Glutamatergic neuron (in vitro differentiated cells): ENCODE measurements at places on chromosomes 5 and 9. TPM values are rescaled to one million over a fixed set of nuclear protein-coding genes. Genes with fewer than 3 reads are reported as not detected.
A peak's percentile ranks its signal among the peaks of the same experiment; 100 is the strongest.

Gene SLC25A48
- 1.7 TPM for total RNA-seq

Gene CDC20B
- total RNA-seq = 0.34 TPM

Gene KLF9
- total RNA-seq = 0.25 TPM

DNA sequence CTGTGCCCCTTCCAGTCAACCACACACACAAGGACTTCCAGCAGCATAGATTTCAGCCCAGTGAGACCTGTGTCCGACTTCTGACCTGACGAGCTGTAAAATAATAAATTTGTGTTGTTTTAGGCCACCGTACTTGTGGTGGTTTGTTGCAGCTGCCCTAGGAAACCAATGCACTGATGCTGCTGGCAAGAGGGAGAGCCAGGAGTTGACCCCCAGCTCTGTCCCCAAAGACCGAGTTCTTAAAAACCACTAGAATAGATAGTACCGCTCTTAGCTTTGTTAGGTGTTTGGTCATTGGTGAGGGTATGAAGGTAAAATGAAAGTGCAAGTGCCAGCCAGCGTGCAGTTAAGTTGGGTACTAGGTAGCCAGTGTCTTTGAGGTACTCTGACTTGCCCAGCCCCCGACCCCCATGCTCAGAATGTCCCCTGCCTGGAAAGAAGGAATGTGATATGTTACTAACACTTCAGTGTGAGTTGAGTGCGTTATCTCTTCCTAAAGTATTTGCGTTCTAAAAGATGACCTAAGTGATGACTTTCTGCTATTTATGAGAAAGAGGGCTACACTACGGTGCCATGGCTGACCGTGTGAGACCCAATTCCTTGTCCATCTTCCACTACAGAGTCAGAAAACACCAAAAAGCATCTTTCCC lies 185.6 kb downstream of the AOPEP start:
- no peak for DNase-seq

DNA sequence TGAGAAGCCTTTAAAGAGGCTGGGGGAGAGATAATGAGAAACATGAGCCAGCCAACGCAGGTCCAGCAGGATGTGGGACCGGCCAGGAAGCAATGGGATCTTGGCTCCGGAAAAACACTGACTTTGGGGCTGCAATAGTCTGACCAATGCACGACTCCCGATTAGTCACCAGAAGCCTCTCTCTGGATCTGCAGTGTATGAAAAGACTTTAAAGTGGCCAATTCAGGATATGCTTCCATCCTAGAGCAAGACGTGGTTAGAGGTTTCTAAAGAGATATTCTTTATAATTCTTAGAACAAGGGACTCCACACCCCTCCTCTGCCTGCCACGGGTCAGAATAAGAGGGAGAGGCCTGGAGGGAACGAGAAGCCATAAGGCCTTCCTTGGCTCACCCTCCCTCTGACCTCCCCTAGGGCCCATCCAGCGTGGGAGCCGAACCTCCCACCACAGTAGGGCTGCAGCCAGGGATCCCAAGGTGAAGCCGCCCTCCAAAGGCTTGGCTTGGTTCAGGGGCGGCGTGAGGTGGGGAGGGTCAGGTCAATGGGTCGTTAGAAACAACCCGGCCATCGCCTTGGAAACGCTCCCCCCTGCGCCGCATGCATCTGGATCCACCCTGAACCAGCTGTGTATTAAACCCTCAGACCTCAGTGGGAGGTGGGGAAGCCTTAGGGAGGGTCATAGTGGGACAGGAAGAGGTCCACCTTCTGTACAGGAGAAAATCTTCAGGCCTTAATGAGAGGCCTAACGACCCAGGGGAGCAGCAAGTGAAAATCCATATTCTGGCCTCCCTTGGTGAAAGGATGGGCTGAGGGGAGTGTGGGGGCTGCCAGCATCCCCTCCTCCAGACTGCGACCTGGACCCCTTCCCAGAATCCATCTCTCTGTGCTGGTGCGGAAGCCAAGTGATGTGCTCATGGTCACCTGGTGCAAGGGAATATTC lies 11.1 kb downstream of the FGF1 start:
- no peak for DNase-seq

DNA sequence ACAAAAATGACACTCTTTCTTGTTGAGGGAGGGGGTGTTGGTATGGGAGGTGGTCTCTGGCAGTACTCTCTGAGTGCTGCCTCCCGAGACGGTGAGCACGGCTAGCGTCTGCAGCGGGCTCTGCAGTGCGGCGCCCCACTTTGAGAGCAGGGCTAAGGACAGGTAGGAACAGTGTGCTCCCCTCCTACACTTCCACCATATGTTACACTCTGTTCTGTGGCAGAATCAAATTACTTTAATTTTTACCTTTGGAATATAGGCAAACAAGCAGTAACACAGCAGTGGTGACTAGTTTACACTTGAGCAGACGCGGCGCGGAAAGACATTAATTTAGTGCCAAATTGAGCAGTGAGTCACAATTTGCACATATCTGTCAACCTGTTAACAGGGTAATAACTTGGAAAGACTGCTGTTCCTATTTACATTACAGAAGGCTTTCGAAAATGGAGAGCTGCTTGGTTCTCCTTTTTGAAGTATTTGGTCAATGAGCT lies 136.3 kb downstream of the MED27 start:
- DNase-seq = no peak

DNA sequence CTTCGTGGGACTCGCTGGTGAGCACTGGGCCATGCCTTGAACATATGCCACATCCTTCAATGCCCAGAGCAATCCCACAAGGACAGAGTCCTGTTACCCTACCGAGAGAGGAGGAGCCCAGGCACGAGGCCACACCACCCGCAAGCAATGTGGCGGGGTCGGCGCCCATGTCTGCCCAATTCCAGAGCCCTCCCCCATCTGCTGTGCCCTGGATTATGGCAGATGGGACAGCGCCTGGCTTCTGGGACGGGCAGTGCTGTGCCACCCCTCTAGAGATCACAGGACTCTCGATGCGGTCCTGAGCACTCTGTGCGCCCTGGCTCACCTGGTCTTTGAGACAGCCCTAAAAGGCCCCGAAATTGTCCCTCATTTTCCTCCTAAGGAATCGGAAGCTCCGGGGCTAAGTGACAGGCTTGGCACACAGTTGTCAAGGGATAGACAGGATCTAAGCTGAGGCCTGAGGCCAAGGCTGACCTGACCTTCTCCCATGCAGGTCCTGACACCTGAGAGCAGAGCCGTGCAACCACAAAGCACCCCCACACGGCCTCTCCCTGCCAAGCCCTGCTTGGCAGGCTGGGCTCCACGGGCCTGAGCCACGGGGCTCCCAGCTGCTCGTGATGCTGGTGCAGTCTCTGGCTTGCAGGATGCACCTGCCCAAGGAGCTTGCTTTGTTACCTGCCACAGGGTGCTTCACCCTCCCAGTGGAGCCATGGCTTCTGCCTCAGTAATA lies 48.8 kb downstream of the PRRT1B start:
- no peak for DNase-seq

- no peak for DNase-seq
Measured at GRCh38 chr5:134769206-134769605, 10.6 kb downstream of the DDX46 start.

GRCh38 chr9:108099854-108100253 lies 610.3 kb upstream of the KLF4 start:
- DNase-seq = no peak

- no peak for DNase-seq
Measured at GRCh38 chr5:137700282-137700680, 35.6 kb downstream of the KLHL3 start.

- DNase-seq = peak; percentile 39
Measured at GRCh38 chr5:5886812-5887486, 464.5 kb downstream of the ICE1 start.
